ENCODE measurements at places on chromosomes 5 and 9. TPM values are rescaled to one million over a fixed set of nuclear protein-coding genes. Genes with fewer than 3 reads are reported as not detected.

- DNase-seq = no peak
Observed at GRCh38 chr9:61673664-61674381, 484.0 kb downstream of the SPATA31A7 start.

AQP7 gene
- not detected for total RNA-seq

- no peak for DNase-seq
Observed at GRCh38 chr5:52013523-52013922, 630.3 kb downstream of the ISL1 start.

GALT gene
- total RNA-seq = 29.3 TPM

GRCh38 chr9:17017931-17018491 is 116.8 kb upstream of the CNTLN start:
- no peak for DNase-seq

GRCh38 chr9:107409581-107410389 is 79.8 kb downstream of the KLF4 start:
- no peak for DNase-seq

- no peak for DNase-seq
Observed at GRCh38 chr5:133930813-133931090, 37.7 kb downstream of the C5orf15 start.

- no peak for DNase-seq
Observed at GRCh38 chr5:134845335-134845851, 375 bp upstream of the C5orf24 start.

NINJ1 gene
- 2.9 TPM for total RNA-seq
